ENCODE measurements at places on chromosomes 6 and 20. TPM values are rescaled to one million over a fixed set of nuclear protein-coding genes. Genes with fewer than 3 reads are reported as not detected.
A peak's percentile ranks its signal among the peaks of the same experiment; 100 is the strongest.

DNA sequence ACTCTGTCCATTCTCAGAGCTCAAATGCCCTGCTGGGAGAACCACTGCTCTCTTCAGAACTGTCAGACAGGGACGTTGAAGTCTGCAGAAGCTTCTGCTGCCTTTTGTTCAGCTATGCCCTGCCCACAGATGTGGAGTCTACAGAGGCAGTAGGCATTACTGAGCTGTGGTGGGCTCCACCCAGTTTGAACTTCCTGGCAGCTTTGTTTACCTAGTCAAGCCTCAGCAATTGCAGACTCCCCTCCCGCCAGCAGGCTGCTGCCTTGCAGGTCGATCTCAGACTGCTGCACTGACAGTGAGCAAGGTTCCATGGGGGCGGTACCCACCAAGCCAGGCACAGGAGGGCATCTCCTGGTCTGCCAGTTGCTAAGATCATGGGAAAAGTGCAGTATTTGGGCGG, 21.8 kb upstream of the UFL1 start:
- H3K27me3 ChIP-seq = no peaks in the 10 kb centered on the region
- DNase-seq = no peak
- no peaks in the 10 kb centered on the region for H3K4me1 ChIP-seq
- no peak overlapping the region for H3K27ac ChIP-seq
- H3K36me3 ChIP-seq = no peaks in the 10 kb centered on the region

The SYTL3 gene
- total RNA-seq = 2.2 TPM

The LHFPL5 gene
- total RNA-seq = not detected

The PSORS1C1 gene
- total RNA-seq = not detected

GRCh38 chr6:43924222-43924702, 154.3 kb downstream of the VEGFA start:
- no peak overlapping the region for H3K4me3 ChIP-seq
- no peaks in the 10 kb centered on the region for H3K36me3 ChIP-seq
- H3K27me3 ChIP-seq = no peaks in the 10 kb centered on the region
- H3K4me1 ChIP-seq = no peaks in the 10 kb centered on the region
- H3K27ac ChIP-seq = no peak overlapping the region

The SIRT5 gene
- total RNA-seq = 15.2 TPM

GRCh38 chr20:31674895-31675827, 37.4 kb downstream of the COX4I2 start:
- DNase-seq = peak; percentile 58
- peak overlapping the region; percentile 47 for H3K4me3 ChIP-seq
- H3K27me3 ChIP-seq = no peaks in the 10 kb centered on the region
- peak overlapping the region; percentile 59 for H3K27ac ChIP-seq
- H3K36me3 ChIP-seq = no peaks in the 10 kb centered on the region

DNA sequence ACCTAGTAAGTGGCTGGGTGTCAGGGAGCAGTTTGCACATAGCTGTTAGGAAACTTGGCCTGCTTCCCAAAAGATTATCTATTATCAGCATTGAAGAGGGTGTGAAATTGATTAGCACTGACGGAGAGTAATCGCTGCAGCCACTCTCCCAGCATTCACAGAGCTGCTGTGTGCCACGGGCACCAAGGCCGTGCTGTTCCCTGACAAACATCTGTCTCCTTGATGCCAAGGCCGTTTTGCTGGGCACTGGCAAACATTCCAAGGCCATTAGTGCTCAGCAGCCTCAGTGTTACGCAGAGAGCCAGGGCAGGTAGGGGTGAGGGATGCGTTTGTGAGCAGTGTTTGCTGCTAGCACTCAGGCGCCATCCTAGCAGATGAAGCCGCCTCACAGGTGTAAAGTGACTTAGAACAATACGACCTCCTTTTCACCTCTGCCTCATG, 57.7 kb upstream of the VSTM2L start:
- no peak overlapping the region for H3K4me3 ChIP-seq
- no peak overlapping the region for H3K27ac ChIP-seq
- no peaks in the 10 kb centered on the region for H3K27me3 ChIP-seq
- peaks cover 21% of the 10 kb centered on the region for H3K4me1 ChIP-seq
- no peak for DNase-seq

DNA sequence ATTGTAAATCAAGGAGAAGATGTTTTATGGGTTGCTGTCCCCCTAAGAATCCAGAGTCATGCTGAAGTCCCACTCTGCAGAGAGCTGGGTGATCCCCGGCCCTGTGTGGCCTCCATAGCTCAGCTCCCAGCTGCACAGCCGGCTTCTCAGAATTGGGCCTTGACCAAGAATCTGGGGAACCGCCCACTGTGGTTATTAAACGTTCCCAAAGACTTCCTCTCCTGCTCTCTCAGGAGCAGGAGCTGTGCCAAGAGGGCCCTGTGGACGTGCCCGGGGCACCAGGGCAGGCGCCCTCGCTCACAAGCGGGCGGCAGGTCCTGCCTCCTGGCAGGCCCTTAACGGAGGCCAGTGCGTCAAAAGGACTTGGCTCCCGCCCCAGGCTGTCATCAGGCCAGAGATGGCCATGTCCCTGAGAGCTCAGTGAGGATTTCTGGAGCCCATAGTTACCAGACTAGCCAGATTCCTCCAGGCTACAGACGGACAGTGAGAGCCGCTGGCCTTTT, 30.4 kb downstream of the ZC3H12D start:
- H3K27me3 ChIP-seq = no peaks in the 10 kb centered on the region
- H3K4me1 ChIP-seq = no peaks in the 10 kb centered on the region
- H3K27ac ChIP-seq = no peak overlapping the region
- H3K4me3 ChIP-seq = no peak overlapping the region

The KIAA0408 gene
- 0.22 TPM for total RNA-seq

DNA sequence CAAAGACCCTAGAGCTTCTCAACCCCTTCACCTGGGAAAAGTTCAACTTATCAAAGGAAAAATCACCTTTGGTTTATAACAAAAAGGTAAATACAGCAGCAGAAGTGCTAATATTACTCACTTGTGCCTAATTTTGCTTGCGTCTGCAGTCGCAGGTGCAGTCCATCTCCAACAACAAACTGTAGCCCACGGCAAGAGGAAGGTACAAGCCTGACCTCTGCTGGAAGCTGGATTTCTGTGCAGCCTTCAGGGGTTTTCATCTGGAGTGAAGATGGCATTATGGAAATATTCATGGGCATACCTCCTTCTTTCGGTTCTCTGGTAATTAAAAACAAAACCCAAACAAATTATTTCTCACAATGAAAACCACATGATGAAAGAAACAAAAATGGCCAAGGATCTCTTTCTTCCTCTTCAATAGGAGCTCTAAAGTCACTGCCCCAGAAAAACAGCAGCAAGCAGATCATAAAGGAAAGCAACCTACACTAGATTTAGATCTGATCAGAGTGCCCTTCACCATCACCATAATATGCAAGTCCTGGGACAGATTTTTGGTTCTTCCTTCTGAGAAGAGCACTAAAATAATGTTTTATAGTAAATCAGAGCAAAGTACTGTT, 7.8 kb downstream of the UBE3D start:
- peaks cover 28% of the 10 kb centered on the region for H3K36me3 ChIP-seq
- H3K4me1 ChIP-seq = peaks cover 48% of the 10 kb centered on the region
- H3K27ac ChIP-seq = 0 out of 2 replicates have a peak overlapping the region, but pooled peaks have one; percentile 12
- peak; percentile 82 for DNase-seq

- no peaks in the 10 kb centered on the region for H3K4me1 ChIP-seq
- DNase-seq = no peak
- H3K36me3 ChIP-seq = no peaks in the 10 kb centered on the region
- no peak overlapping the region for H3K4me3 ChIP-seq
- H3K27me3 ChIP-seq = no peaks in the 10 kb centered on the region
Observed at GRCh38 chr6:92892626-92893170, 526.7 kb downstream of the EPHA7 start.

The PBOV1 gene
- total RNA-seq = not detected

DNA sequence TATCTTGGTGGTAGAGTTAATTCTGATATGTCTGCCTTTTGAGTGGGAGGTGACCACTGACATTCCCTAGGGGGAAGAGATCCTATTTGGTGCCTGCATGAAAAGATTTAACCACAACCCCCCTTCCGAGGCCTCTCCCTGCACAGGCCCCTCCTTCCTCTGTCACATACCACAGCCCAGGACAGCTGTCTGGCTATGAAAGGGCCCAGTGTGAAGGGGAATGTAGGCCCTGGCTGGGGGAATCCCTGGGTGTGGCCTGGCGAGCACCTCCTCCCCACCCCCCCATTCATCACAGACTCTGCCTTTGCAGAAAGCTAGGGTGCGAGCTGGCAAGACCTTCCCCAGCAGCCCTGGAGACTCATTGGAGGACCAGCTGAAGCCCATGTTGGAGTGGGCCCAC, 27.4 kb upstream of the MAPRE1 start:
- H3K27ac ChIP-seq = no peak overlapping the region
- 0 out of 2 replicates have a peak, but pooled peaks cover 2% of the 10 kb centered on the region for H3K27me3 ChIP-seq
- no peaks in the 10 kb centered on the region for H3K4me1 ChIP-seq
- no peak for DNase-seq
- H3K4me3 ChIP-seq = no peak overlapping the region
- H3K36me3 ChIP-seq = no peaks in the 10 kb centered on the region

GRCh38 chr6:63882208-63882607, 246.6 kb downstream of the PHF3 start:
- H3K4me1 ChIP-seq = peaks cover 4% of the 10 kb centered on the region
- no peaks in the 10 kb centered on the region for H3K36me3 ChIP-seq
- no peaks in the 10 kb centered on the region for H3K27me3 ChIP-seq
- H3K27ac ChIP-seq = no peak overlapping the region
- no peak overlapping the region for H3K4me3 ChIP-seq
- peak; percentile 42 for DNase-seq

GRCh38 chr6:159985296-159985945, 16.5 kb downstream of the IGF2R start:
- H3K36me3 ChIP-seq = no peaks in the 10 kb centered on the region
- no peaks in the 10 kb centered on the region for H3K27me3 ChIP-seq
- no peak overlapping the region for H3K4me3 ChIP-seq

- H3K27me3 ChIP-seq = no peaks in the 10 kb centered on the region
- no peaks in the 10 kb centered on the region for H3K4me1 ChIP-seq
- no peak overlapping the region for H3K27ac ChIP-seq
- no peaks in the 10 kb centered on the region for H3K36me3 ChIP-seq
Observed at GRCh38 chr6:17045581-17046322, 56.1 kb upstream of the STMND1 start.

- DNase-seq = no peak
- H3K4me1 ChIP-seq = no peaks in the 10 kb centered on the region
- H3K27me3 ChIP-seq = no peaks in the 10 kb centered on the region
- no peaks in the 10 kb centered on the region for H3K36me3 ChIP-seq
- no peak overlapping the region for H3K4me3 ChIP-seq
Observed at GRCh38 chr6:105645156-105645555, 242.3 kb upstream of the PREP start.

DNA sequence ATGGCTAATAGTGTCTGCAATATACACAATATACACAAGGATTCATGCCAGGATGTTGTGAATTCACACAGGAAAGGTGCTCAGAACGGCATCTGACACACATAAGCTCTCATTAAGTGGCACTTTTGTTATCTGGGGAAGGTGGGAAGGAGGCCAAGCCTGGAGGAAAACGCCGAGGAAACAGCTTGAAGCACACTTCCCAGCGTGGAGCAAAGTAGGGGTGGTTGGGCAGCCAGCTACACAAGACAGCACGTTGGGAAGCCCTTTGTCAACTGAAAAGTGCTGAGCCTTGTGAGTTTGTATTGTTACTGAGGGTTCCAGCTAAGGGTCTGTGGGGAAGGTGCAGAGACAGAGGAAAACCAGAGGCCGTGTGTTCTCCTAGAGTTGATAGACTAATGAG, 181.0 kb downstream of the ZMYND8 start:
- H3K4me3 ChIP-seq = no peak overlapping the region
- no peaks in the 10 kb centered on the region for H3K4me1 ChIP-seq
- H3K27ac ChIP-seq = no peak overlapping the region

- H3K27ac ChIP-seq = no peak overlapping the region
- H3K27me3 ChIP-seq = no peaks in the 10 kb centered on the region
- no peaks in the 10 kb centered on the region for H3K4me1 ChIP-seq
- DNase-seq = no peak
- no peaks in the 10 kb centered on the region for H3K36me3 ChIP-seq
Observed at GRCh38 chr6:17716221-17716620, 9.5 kb upstream of the NUP153 start.

DNA sequence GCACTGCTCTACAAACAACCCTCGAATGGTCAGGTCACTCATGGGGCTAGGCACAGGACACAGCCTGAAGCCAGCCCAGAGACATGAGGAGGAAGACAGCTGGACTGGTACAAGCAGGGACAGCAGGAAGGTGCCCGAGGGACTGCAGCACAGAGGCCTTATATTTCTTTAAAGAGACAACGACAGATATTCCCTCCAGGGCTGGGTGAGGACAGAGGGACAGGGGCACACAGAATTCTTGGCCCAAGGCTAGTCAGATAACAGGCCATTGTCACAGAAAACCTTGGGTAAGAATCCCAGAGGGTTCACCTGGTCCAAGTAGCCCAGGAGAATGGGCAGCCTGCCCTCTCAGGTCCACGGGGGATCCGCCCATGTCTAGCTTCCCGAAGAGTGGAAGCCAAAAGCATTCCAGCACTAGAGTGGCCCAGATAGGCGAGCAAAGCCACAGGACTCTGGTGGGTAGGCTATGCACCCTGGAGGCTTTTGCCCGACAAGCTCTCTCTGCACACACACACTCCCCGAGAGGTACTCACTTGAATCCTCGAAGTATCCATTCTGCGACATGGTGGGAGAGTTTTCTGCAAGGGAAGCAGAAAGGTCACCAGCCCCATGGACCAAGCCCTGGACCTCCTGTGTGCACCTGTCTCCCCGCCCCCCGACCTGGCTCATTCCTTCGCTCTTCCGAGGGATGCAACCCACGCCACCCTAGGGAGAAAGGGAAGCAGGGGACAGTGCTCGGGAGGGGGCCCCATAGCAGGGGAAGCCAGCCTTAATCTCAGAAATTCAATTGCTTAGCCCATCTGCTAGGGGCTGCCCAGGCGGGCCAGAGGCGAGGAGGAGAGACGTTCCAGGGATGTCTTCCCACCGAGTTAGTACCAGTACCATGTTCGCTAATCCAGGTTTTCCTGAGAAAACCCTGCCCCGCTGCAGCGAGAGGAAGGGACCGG, 1.7 kb downstream of the SLC4A11 start:
- no peak overlapping the region for H3K4me3 ChIP-seq
- no peak for DNase-seq
- H3K27ac ChIP-seq = no peak overlapping the region
- peaks cover 14% of the 10 kb centered on the region for H3K4me1 ChIP-seq

DNA sequence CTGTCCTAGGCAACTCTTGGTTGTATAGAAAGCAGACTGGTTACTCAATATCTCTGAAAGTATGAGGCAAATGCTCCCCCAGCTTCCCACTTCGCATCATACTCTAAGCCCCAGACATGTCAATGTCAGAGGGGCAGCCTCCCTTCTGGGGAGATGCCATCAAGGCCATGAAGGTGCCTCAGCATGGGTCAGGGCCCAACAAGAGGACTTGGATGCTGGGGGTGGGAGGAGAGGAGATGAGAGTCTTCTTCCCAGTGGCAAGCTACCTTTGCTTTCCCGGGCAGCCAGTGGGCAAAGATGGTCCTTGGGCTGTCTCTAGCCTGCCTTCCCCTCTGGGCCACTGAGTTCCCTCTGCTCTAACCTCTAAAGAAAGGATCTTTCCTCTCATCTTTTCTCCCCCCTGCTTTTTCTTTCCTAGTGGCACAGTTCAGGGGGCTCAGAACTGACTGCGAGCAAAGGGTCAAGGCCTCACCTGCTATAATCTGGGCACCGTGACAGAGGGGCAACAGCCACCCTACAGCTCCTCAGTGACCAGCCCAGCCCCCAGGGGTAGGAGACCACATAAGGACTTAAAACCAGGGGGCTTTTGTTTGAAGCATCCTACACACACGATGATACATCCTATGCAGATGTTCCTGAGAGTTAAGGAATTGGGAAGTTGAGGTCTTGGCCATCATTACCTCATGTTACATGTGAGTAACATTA, 26.2 kb downstream of the MOCS1 start:
- no peak for DNase-seq
- no peaks in the 10 kb centered on the region for H3K4me1 ChIP-seq
- no peaks in the 10 kb centered on the region for H3K27me3 ChIP-seq
- no peaks in the 10 kb centered on the region for H3K36me3 ChIP-seq
- H3K27ac ChIP-seq = no peak overlapping the region
- H3K4me3 ChIP-seq = no peak overlapping the region

GRCh38 chr20:53803492-53804155, 210.0 kb upstream of the ZNF217 start:
- no peaks in the 10 kb centered on the region for H3K27me3 ChIP-seq
- H3K4me1 ChIP-seq = no peaks in the 10 kb centered on the region
- no peaks in the 10 kb centered on the region for H3K36me3 ChIP-seq

Data from Karpas-422 (cell line).